ENCODE measurements at places on chromosomes 5 and 9.

DNA sequence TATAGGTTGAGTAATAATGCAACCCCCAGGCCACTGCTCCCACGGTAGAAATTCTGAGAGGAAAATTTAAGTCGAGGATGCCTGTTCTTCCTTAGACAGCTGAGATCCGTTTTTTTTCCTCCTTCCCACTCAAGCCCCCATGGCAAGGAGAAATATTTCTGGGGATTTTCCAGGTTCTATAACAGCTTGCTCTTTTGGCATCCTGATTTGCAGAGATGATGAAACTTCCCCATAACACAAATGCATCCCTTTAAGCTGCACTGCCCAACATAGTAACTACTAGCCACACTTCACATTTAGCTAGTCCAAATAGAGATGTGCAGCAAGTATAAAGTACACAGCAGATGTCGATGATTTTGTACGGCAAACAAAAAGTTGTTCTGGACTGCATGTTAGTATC is 32.5 kb upstream of the GNA14 start:
- no peak for DNase-seq

- no peak for DNase-seq
These were observed 10.4 kb upstream of the WNK2 start for GRCh38 chr9:93173365-93174051.

GRCh38 chr5:149857499-149857898 is 87.1 kb downstream of the PDE6A start:
- DNase-seq: no peak

- DNase-seq: no peak
These were observed 10.7 kb downstream of the GIN1 start for GRCh38 chr5:103109277-103109676.

DNA sequence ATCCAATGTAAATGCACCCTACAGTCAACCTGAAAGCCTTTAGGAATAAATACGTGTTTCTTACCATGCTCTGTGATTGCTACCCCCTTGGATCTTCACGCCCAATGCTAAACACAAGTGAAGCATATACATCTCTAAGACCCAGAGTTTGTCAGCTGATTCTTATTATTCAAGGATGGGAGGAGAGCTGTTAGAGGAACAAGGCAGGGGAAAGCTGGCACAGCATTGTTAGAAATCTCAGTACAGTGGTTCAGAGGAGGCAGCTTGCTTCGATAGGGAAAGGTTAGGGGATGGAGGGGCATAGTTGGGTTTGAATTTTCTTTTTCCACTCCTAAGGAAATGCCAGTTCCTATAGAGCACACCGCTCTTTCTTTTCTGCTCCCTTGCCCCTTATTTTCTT is 16.7 kb upstream of the TAF11L2 start:
- no peak for DNase-seq

GRCh38 chr9:18806232-18807080 is 226.6 kb downstream of the SAXO1 start:
- no peak for DNase-seq

DNA sequence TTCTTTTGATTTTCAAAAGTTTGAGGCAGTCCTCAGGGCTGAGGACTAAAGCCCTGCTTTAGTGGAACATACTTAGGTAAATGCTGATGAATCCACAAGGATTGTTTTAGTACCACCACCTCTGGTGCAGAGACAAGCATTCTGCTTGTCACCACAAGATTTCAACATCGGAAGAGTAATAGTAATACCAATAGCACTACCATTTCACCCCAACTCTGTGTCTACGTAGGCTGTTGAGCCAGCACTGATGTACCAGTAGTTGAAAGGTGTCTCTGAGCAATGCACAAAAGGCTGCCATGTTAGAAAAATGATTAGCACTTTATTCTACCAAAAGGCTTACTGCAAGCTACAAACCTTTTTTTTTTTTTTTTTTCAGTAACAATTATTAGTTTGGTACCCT is 213.2 kb upstream of the SLC24A2 start:
- no peak for DNase-seq

DNA sequence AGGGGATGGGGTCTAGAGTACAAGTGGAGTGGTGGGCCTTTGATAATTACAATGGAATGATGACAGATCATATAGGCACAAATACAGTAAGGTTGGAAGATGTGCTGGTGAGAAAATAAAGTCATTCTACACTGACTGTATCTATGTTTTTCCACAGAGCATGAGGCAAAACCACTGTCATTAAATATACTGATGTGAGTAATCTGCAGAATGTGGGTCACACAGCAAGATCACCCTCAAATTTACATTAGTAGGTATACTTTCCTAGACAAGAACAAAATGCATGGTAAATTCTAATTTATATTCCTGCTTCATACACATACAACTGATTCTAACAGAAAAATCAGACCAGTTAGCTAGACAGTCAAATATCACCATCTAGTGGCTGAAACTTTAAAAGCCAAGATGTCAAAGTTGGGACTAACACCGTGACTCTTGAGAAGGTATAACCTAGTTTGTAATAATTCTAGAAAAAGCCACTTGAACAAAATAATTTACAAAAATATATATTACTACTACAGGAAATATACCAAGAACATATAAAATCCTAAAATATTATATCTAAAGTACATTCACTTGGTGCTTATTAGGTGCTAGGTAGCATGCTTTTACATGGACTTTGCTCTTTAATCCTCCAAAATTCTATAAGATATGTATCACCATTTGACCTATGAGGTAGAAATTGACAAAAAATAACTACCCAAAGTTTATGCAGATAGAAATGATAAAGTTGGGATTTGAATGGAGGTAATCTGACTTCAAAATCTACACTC is 19.5 kb downstream of the TTC33 start:
- DNase-seq: no peak

DNA sequence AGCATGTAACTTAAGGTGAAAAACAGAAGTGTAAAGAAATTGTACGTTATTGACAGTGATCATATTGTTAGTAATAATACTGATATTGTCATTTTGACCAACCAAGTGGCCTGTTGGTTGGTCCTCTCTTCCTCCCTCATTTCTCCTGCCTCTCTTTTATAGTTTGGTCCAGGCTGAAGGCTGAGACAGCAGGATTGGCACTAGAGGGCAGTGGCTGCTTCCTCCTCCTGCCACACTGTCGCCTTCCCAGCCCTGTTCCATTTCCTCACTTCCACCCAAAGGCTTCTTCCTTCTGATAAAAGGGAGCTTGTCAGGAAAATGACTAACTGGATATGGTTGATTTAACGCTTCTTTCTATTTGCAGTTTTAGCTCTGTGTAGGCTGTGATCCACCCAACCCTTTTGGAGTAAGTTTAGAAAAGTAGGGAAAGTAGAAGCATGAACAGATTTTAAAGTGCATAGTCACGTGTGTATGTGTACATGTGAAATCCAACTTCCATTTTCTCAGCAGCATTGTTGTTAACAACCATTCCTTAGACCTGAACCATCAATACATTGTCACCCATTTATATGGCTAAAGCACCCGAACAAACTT is 35.6 kb downstream of the PTCD2 start:
- DNase-seq: no peak

GRCh38 chr5:174218162-174218561 is 172.7 kb downstream of the NSG2 start:
- no peak for DNase-seq

DNA sequence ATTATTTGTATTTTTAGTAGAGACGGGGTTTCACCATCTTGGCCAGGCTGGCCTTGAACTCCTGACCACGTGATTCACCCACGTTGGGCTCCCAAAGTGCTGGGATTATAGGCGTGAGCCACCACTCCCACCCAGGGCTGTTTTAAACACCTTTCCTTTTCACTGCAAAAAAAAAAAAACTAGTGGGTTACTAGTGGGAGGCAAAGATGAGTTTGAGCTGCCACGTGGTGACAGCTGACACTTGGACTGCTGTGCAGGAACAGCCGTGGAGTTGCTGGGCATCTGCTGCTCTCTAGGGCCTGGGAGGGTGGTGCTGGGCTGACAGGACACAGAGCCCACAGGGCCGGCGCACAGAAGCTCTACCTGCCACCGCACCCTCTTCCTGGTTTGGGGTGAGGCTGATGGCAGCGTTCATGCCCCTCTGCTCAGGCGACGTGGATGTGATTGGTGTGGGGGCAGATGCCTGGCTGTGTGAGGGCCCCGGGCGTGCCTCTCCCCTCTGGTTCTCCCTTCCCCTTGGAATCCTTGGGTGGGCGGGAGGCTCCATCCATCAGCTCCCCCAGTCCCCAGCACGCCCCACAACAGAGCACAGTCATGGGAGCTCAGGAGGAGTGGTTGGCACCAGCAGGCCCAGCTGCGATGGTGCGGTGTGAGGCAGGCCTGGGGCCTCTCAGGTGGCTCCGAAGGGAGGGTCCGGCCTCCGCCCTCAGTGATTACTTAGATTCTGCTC is 16.9 kb downstream of the RABL6 start:
- no peak for DNase-seq

DNA sequence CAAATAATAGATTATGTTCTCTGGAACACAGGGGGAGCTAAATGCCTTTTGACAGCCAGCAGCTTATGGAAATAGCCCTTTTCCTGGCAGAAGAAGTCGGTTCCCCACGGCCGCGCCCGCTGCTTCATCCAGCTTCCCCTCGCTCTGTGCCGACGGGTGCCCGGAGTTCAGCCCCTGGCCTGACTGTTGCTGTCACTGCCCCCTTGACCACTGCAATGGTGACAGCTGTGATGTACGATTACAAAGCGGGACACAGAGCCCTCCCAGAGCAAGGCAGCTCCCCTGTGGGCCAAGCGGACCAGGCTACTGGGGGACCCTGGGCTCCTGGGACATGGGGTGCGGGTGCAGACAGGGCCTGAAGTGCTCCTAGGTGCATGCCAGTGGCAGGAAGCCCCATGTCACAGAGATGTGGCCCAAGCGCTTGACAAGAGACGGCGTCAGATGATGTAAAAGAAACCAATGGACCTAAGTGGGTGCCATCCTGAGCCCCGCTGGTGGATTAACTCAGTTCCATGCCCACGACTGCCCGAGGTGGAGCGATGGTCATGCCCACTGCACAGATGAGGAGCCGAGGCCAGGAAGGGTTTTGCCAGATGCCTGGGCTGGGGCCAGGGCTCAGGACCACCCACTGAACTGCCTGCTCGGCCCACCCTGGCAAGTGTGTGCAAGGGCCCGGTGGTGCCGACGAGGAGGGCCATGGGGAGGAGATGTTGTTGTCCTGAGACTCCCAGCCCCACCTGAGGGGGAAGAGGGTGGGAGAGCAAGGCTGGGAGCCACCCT is 13.2 kb upstream of the CLPTM1L start:
- DNase-seq: no peak

DNA sequence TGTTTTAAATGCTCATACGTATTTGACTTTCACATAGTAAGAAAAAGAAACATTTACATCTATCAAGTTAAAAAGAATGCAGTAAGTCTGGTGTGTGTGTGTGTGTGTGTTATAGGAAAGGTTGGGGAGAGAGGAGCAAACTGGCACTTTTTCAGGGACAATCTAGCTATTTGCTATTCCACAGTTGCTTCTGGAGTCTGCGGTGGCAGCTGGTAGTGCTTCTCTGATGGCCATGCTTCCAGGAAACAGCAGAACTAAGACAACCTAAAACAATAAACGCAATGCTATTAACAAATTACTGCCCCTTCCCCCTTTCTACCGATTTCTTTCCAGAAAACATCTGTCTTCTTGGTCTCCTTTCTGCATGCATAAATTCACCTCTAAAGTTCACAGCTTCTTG is 70.0 kb upstream of the CDH10 start:
- no peak for DNase-seq

DNA sequence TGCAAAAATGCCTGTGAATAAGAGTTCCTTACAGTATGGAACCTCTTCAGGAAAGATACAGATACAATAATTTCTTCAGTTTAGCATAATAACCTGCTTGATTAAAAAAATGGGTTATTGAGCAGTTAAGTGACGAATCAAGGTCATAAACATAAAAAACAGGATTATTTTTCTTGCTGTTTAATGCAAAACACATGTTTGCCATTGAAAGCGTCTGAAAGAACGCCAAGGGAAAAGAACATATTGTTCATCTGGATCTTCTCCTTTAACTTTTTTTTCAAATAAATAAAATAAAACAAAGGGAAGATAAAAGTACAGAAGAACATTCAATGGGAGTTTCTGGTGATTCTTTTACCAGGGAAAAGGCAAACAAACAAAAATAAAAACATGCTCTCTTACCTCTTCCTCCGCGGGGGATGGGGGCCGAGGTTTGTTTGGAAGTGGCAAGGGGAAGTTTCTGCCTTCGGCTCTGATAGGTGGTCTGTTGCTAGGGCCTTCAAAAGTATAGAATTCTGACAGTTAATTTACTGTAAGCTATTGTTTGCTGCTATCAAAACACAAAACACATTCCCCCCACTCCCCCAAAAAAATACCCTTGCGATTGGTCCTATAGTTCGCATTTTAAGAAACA is 20.1 kb downstream of the C5orf58 start:
- no peak for DNase-seq

DNA sequence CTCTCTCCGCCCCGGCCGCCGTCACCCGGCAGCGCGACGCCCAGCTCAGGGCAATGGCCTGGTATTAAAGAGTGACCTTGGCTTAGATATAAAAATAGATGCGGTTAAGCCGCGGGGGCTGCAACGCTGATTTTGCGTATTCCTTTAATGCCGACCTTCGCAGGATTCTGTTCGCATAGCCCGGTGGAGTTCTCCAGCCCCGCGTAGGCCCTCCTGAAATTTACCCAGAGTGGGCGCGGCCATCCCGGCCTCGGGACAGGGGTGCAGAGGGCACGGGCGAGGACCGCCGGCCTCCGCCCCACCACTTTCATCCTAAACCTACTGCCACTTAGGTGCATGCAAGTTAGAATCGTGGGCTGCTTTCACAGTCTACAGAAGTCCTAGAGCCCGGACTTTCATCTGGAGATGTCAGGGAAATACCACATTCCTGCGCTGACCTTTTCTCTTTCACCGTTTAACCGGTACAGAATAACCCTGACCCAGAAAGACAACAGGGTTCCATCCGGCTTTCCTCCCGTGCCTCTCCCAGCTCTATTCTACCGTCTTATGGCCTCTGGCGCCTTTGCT is 492 bp upstream of the FAM169A start:
- DNase-seq: no peak

- DNase-seq: no peak
These were observed 471.8 kb upstream of the BRINP1 start for GRCh38 chr9:119841016-119841415.

DNA sequence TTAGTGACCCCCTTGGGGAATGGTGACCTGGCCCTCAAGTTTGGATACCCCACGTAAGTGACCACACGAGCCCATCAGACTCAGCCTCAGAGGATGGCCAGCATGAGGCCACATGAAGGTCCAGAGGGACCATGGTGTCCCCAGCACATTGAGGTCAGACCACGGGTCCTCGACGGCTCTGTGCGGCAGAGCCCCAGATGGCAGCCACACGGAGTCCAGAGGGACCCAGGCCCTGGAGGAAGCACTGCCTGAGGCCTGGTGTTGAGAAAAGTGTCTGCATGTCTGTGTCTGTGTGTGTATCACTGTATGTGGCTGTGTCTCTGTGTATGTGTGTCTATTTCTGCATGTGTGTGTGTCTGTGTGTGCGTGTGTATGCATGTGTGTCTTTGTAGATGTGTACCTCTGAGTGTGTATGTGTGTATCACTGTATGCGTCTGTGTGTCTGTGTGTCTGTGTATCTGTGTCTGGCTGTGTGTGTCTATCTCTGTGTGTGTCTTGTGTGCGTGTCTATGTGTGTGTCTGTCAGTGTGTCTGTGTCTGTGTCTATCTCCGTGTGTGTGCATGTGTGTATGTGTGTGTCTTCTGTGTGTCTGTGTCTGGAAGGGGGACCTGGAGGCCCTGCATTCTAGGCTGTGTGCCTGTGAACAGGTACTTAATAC is 992 bp downstream of the LCNL1 start:
- no peak for DNase-seq
